Epithelial cell of alveolus of lung (primary cell): ENCODE measurements at places on chromosomes 7 and 10. TPM values are rescaled to one million over a fixed set of nuclear protein-coding genes. Genes with fewer than 3 reads are reported as not detected.

HKDC1 gene
- 0.13 TPM in 1 of 2 replicates, not detected in the other for total RNA-seq

AFAP1L2 gene
- 5.3 and 8.8 TPM in 2 replicates for total RNA-seq

HHEX gene
- total RNA-seq: 11.0 and 19.4 TPM in 2 replicates

TUBB8 gene
- total RNA-seq: under 0.01 TPM in 1 of 2 replicates, not detected in the other

TET1 gene
- 2.7 and 9.0 TPM in 2 replicates for total RNA-seq

PDZD8 gene
- 19.8 and 25.0 TPM in 2 replicates for total RNA-seq

ARMC3 gene
- total RNA-seq: not detected in 2 replicates
